ENCODE measurements at places on chromosomes 16 and 17.

DNA sequence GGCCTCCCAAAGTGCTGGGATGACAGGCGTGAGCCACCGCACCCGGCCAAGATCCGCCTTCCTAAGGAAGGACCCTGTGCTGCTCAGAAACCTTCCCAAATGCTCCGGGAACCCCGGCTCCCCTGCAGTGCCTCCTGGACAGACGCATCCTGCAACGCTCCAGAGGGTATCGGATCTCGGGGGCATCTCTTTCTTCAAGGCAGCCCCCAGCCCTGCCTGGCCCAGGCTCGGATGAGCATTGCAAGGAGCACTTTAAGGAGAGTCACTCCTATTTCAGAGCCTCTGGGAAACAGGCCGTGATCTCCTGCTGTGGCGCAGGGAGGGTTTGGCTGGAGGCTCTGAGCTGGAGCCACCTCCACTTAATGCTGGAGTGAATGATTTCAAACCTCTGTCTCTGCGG lies 17.2 kb upstream of the ABR start:
- no peak for DNase-seq

- DNase-seq: no peak
These were observed 33.4 kb downstream of the CMIP start for GRCh38 chr16:81477697-81478693.

DNA sequence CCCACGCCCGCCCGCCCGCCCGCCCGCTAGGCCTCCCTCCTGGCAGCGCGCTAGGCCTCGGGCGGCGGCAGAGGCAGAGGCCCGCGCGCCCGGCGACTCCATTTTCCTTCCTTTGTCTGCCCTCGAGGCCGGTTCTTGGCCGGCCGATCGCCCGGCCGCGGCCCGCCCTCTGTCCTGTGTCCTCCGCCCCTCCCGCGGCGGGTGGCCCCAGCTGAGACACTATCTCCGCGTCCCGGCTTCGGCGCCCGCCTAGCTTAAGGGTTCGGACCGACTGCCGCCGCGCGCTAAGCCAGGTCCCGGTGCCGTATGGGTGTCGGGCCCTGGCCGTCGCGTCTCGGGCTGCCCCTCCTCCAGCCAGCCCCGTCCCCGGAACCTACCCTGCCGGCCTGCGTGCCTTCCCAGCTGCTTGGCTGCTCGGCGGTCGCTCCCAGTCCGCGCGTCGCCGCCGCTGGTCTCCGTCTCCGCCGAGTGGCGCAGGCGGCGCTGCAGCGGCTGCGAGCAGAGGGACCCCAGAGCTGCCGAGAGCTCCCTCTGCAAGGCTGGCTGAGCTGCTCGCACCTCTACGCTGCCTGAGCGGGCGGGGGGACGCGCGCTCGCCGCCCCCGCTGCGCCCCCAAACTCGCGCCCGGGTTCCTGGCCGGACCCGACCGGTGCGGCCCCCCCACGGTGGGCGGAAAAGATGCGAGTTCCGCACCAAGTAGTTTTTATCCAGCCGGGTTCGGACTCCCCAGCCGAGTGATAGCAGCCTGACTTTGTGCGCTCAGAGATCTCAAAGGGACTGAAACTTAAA lies 787 bp downstream of the CTCF start:
- DNase-seq: peak; percentile 55

GRCh38 chr17:31100840-31101459 lies 6.2 kb downstream of the NF1 start:
- no peak for DNase-seq

DNA sequence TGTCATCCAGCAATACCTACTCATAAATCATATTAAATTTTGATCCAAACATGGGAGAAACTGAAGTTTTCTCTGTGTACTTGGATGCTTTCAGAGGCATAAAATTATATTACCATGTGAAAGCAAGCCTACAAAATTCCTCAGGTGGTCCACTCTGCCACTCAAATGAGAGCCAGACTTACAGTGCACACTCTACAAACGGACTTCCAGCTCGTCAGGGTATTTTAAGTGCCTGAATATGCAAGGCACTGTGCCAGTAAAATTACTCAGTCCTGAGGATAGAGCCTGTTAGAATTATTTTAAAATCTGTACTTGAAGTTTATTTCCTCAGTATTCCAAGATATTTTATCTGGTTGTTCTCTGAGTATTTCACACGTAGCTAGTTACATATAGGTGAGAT lies 54.5 kb downstream of the TENT4B start:
- DNase-seq: no peak

DNA sequence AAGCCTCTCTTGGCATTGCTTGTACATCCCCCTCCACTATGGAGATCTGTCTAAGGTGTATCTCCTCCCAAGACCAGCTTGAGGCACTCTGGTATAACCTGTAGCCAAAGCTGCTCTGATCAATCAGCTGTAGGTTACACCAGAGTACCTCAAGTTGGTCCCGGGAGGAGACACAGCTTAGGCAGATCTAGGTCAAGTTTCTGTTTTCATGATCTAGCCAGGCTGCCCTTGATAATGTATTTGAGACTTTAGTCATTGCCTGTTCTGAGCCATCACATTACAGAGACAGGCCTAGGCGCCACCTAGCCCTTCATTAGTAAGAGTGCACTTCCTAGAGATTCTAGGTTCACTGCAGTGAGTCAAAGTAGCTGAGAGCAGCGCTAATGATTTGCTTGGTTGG lies 31.4 kb downstream of the ASGR1 start:
- no peak for DNase-seq

All from neural crest cell (in vitro differentiated cells).